Anterior cingulate cortex (tissue), 58 donors: ENCODE measurements at places on chromosomes 1 and 21.
A peak's percentile ranks its signal among the peaks of the same experiment; 100 is the strongest.

- DNase-seq = no peak
These were observed 82.5 kb downstream of the TNNI3K start for GRCh38 chr1:74317663-74318062.

DNA sequence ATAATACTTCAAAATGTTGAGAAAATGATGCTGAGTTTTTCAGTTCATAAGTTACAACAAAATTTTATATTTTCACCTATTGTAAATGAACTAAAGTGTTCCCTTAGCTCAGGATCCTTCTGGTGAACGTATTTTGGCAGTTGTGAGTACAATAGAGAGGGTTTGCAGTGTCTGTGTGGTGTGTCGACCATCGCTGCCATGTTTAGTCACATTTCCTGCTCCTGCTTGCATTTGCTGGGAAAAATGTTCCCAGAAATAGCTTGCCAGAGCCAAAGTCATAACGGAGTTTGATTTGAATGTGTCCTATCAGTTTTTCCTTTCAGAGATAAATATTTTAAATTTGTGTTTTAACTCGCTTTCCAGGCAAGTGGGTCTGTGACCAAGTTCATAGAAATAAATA, 117.1 kb upstream of the COL6A1 start:
- DNase-seq = no peak

GRCh38 chr1:8943498-8944405, 1.9 kb upstream of the CA6 start:
- no peak for DNase-seq

DNA sequence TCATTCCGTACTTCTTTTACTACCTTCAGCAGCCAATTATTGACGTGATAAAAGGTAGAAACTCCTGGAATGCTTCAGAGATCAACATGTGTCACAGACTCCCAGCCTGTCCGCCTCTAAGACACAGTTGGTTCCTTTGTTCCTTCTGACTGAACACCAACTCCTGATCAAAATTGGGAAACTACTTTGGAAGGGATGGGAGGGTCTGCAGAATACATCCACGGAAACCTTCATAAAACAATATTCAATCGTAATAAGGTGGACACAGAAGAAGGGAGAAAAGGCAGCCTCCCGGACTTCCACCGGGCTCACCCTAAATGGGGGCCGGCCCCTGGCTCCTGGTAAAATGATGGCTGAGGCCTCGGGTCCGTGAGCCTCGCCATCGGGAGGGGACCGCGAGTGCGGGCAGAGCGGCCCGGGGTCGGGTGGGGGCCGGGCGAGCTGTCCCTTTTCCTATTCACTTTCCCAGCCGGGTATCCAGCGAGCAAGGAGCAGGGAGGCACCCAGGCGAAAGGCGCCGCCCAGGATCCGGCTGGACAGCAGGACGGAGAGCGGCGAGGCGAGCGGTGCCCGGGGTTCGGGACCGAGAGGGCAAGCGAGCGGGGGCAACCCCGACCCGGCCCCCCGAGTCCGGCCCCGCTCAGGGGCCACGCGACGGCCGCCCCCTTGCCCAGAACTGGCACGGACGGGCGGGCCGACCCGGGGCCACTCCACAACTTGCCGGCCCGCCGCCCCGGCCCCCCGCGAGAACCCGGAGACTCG, 805 bp downstream of the NRIP1 start:
- DNase-seq = peak; percentile 58

- DNase-seq = no peak
These were observed 8.0 kb downstream of the CORT start for GRCh38 chr1:10457875-10458274.

DNA sequence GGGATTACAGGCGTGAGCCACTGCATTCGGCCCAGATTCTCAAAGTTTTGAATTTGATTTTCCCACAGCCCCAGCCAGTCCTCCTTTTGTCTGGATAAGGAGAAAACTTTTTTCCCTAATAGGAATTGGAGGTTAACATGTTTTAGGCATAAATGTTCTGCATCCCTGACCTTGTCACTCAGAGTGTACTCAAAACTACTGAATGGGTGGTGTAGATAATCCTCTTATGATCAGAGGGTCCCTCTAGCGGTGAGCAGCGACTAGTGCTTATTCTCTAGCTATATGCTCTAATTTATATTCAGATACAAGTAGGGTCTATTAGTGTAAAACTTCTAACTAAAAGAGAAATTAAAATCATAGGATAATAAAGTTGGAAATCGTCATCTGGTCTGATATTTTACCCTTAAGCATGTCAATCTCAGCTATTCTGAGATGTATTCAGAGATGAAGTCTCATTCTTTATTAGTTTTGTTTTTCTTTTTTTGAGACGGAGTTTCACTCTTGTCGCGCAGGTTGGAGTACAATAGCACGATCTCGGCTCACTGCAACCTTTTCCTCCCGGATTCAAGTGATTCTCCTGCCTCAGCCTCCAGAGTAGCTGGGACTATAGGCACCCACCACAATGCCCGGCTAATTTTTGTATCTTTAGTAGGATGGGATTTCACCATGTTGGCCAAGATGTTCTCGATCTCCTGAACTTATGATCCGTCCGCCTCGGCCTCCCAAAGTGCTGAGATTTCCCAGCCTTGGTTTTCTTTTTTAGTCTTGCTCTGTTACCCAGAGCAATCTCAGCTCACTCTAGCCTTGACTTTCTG, 2.7 kb upstream of the PSMD4 start:
- peak; percentile 37 for DNase-seq

GRCh38 chr21:44002511-44002910, 9.6 kb upstream of the TRAPPC10 start:
- no peak for DNase-seq

DNA sequence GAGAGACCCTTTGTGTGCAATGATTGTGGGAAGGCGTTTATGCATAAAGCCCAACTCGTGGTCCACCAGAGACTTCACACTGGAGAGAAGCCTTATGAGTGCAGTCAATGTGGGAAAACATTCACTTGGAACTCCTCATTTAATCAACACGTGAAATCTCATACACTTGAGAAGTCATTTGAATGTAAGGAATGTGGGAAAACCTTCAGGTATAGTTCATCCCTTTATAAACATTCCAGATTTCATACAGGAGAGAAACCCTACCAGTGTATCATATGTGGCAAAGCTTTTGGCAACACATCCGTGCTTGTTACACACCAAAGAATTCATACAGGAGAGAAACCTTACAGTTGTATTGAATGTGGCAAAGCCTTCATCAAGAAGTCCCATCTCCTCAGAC, 15.5 kb downstream of the ZNF684 start:
- no peak for DNase-seq

DNA sequence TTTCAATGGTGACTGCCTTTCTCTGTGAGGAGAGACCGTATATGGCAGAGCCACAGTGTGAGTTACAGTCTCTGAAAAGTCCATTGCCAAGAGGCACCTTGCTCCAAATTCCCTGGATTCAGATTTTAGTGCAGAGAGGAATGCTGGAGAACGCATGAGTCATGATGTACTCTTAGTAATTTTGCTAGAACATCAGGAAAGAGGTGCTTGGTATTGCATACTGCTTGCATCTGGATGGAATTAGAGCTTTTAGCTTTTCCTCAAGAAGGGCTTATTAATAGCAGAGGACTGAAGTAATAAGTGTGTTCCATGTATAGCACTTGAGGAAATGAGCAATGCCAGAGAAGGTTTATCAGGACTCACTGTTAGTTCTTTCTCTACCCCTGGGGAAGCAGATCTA, 40.5 kb upstream of the AKT3 start:
- no peak for DNase-seq

DNA sequence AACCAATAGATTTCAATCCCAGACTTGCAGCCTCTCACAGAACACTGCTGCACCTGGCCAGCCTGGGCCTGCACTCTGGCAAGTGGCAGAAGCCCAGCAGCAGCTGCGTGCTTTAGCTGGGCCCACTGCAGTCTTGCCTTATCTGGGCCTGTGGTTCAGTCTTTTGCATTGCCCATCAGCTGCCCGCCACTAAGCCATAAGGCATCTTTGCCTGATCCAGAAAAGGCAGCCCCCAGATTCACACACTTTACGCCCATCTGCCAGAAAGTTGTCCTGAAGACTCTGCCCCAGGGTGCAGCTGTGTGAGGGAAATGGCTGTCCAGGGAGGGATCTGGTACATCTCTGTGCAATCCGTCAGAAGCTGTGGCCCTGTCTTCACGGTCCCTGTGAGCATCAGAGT, 217.0 kb downstream of the DNAH14 start:
- DNase-seq = no peak

DNA sequence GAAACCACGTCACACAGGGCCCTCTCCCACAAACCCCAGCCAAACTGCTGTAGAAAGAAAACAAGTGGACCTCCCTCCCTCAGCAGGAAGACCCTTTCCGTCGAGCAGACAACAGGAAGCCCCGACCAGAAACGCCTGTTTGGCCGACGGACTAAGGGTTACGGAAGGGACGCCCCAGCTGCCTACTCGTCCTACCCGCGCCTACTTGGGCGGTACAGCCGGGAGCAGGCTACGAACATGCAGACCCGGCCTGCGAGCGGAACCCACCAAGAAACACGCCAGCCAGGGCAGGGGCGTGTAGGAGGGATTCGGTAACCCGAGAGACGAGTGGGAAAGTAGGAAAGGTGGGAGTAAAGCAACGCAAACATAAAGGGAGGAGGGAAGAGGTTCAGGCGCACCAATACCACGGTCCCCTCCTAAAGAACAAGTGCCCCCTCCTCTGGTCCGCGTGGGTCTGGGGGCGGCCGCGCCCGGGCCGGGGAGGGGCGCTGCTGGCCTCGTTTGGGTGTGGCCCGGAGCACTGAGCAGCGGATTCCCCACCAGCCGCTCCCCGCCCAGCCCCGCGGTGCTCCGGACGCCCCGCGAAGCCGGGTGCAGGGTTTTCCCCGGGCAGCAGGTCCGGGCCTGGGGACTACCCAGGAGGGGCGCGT, 450 bp downstream of the S100A10 start:
- DNase-seq = no peak

DNA sequence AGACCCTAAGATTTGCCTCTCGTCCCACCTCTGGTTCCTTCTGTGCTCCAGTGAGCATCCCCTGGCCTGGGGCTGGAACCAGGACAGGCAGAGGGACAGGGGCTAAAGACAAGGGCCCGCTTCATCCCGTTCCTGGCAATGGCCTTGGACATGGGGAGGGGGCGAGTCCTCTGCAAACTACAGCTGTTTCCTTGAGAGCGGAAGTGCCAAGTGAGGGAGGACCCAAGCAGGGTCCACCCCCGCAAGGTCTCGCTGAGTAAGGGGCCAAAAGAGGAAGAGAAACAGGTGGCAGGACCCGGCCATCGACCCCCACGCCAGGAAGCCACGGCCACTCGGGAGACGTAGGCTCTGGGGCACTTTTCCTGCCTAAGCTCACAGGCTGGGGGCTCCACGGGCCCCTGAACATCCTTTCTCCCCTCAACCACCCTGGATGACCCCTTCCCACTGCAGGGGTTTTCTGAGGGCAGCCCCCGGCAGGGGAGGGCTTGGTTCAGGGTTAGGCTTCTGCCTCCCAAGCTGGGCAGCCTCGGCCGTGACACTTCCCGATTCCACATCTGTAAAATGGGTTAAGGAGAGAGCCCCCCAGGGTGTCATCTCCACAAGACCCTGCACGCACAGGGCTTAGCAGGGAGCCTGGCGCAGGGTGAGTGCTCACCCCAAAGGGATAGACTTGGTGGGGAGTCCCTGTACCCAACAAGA, 17.9 kb upstream of the PLEKHG5 start:
- DNase-seq = no peak

GRCh38 chr21:38914528-38915293, 109.0 kb downstream of the ETS2 start:
- DNase-seq = no peak

GRCh38 chr1:223340637-223341036, 23.3 kb downstream of the SUSD4 start:
- DNase-seq = no peak

GRCh38 chr21:43909741-43910400, 44.8 kb downstream of the AGPAT3 start:
- DNase-seq = no peak

GRCh38 chr1:96346719-96347118, 374.9 kb upstream of the PTBP2 start:
- DNase-seq = no peak

- DNase-seq = no peak
These were observed 589.9 kb downstream of the MATN1 start for GRCh38 chr1:30133414-30134055.
